ENCODE measurements at places on chromosomes 16 and 17. TPM values are rescaled to one million over a fixed set of nuclear protein-coding genes. Genes with fewer than 3 reads are reported as not detected.

The HEXIM1 gene
- 17.9 TPM for total RNA-seq

The C16orf86 gene
- total RNA-seq: 2.5 TPM

The CCL14 gene
- total RNA-seq: not detected

The NR1D1 gene
- 1.8 TPM for total RNA-seq

The APOH gene
- total RNA-seq: not detected

The ZG16 gene
- not detected for total RNA-seq

The SPOP gene
- total RNA-seq: 56.2 TPM

The INO80E gene
- total RNA-seq: 94.7 TPM

The C16orf54 gene
- 1.5 TPM for total RNA-seq

The HSD17B2 gene
- 4.4 TPM for total RNA-seq

The KRTAP17-1 gene
- not detected for total RNA-seq

The KRTAP9-3 gene
- not detected for total RNA-seq

The HSF4 gene
- 11.0 TPM for total RNA-seq

The TAC4 gene
- 0.20 TPM for total RNA-seq

The CHRNE gene
- not detected for total RNA-seq

The SPIRE2 gene
- 1.0 TPM for total RNA-seq

The ZNF598 gene
- 46.2 TPM for total RNA-seq

The EFCAB5 gene
- total RNA-seq: 0.33 TPM

The SCPEP1 gene
- total RNA-seq: 31.2 TPM

The PLCG2 gene
- total RNA-seq: 3.2 TPM

The GAS7 gene
- total RNA-seq: 0.76 TPM

The IGFALS gene
- not detected for total RNA-seq

The PNMT gene
- not detected for total RNA-seq

The PGAP3 gene
- 6.2 TPM for total RNA-seq

The EVPL gene
- total RNA-seq: not detected

The NEUROD2 gene
- total RNA-seq: not detected

The CES3 gene
- total RNA-seq: 0.53 TPM

The TAF1C gene
- 26.4 TPM for total RNA-seq

The PRSS53 gene
- total RNA-seq: 0.72 TPM

The CARD14 gene
- total RNA-seq: not detected
